ENCODE measurements at places on chromosomes 5 and 9. TPM values are rescaled to one million over a fixed set of nuclear protein-coding genes. Genes with fewer than 3 reads are reported as not detected.

NR4A3 gene
- 3.0 TPM for total RNA-seq

ADAMTSL2 gene
- total RNA-seq = 2.6 TPM

ZFP37 gene
- total RNA-seq = 2.2 TPM

NEURL1B gene
- 2.5 TPM for total RNA-seq

DND1 gene
- total RNA-seq = 1.6 TPM

CTXN3 gene
- not detected for total RNA-seq

PHF24 gene
- 0.67 TPM for total RNA-seq

P4HA2 gene
- total RNA-seq = 38.1 TPM

CCNO gene
- not detected for total RNA-seq

SH3RF2 gene
- total RNA-seq = 0.07 TPM

POC5 gene
- total RNA-seq = 14.2 TPM

SLC38A9 gene
- 28.8 TPM for total RNA-seq

GARNL3 gene
- 14.7 TPM for total RNA-seq

SMIM33 gene
- not detected for total RNA-seq

- H3K4me1 ChIP-seq = peaks cover 24% of the 10 kb centered on the region
- H3K36me3 ChIP-seq = no peaks in the 10 kb centered on the region
- no peak for DNase-seq
- H3K27me3 ChIP-seq = no peaks in the 10 kb centered on the region
- no peak overlapping the region for H3K27ac ChIP-seq
- H3K4me3 ChIP-seq = no peak overlapping the region
Observed at GRCh38 chr9:71646131-71646530, 122.2 kb downstream of the CEMIP2 start.

- DNase-seq = no peak
- H3K27ac ChIP-seq = no peak overlapping the region
- H3K27me3 ChIP-seq = no peaks in the 10 kb centered on the region
- H3K36me3 ChIP-seq = no peaks in the 10 kb centered on the region
- no peak overlapping the region for H3K4me3 ChIP-seq
Observed at GRCh38 chr5:23112237-23112636, 259.1 kb upstream of the CDH12 start.

DNA sequence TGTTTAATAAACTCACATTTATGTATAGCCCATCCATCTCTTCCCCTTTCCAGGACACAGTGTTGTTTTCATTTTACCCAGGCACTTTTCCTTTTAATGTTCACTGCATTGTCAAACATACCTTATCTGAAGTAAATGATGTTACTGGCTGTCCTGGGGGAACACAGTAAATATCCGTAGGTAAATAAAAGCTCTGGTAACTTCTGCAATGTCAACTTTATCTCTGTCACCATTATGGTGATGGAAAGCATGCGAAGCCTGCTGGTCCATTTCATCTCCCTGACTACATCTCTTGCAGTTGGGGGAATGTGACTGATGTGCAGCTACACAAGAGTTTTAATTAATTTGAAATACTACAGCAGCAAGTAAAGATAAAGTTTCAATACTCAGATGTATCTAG, 1162.1 kb upstream of the SEMA6A start:
- no peak for DNase-seq
- H3K36me3 ChIP-seq = no peaks in the 10 kb centered on the region
- H3K4me3 ChIP-seq = no peak overlapping the region
- no peak overlapping the region for H3K27ac ChIP-seq
- no peaks in the 10 kb centered on the region for H3K27me3 ChIP-seq
- no peaks in the 10 kb centered on the region for H3K4me1 ChIP-seq

- no peaks in the 10 kb centered on the region for H3K36me3 ChIP-seq
- no peak for DNase-seq
- peak overlapping the region; percentile 5 for H3K27ac ChIP-seq
Observed at GRCh38 chr5:107542428-107542827, 128.3 kb downstream of the EFNA5 start.

- H3K36me3 ChIP-seq = peaks cover 30% of the 10 kb centered on the region
- H3K27ac ChIP-seq = peak overlapping the region; percentile 92
- H3K27me3 ChIP-seq = no peaks in the 10 kb centered on the region
Observed at GRCh38 chr9:120918931-120919842, 7.4 kb downstream of the TRAF1 start.

DNA sequence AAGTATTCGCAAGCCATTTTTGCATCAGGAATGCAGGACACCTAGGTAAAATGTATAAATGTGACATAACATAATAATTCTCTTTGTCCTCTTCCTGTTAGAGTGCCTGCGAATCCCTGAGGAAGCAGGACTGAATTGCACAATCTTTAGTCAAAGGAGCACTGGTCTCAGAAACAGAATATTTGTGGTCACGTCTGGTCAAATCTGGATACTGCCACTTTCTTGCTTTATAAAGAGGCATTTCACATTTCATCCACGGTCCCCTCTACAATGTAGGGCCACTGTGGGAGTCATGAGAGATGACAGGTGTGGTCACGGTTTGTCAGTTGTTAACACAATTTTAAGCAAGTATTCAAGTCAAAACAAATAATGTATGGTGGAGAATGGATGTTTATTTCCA, 564.0 kb downstream of the IRX1 start:
- no peak for DNase-seq
- H3K27ac ChIP-seq = no peak overlapping the region
- no peaks in the 10 kb centered on the region for H3K4me1 ChIP-seq
- no peaks in the 10 kb centered on the region for H3K27me3 ChIP-seq
- no peaks in the 10 kb centered on the region for H3K36me3 ChIP-seq

DNA sequence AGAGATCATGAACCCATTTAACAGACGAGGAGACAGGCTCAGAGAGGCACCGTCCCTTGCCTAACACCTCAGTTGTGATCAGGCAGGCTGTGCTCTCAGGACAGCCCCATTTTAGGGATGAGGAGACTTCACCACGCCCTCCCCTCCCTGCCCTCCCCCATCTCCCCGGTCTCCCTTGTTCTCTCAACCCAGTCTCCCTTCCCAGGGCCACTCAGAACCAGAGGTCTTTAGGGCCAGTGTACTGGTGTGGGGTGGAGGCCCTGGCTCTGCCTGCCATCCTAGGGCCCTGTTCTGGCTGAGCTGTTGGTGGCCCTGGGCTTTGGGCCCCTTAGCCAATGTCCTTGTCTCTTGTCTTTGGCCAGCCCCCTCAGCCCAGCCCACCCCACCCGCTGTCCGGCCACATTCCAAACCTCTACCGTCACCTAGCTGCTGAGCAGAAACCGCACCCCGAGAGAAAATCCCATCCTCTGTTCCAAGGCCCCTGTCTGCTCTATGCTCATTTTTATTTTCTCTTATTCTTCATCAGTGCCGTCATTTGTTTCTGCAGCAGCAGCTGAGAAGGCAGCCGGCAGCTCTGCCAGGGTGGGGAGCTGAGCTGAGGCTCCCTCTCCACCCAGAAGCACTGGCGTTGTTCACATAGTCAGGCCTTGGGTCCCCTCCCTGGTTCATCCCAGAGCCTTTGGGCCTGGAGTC, 33.9 kb downstream of the OLFML2A start:
- no peaks in the 10 kb centered on the region for H3K27me3 ChIP-seq
- DNase-seq = no peak
- H3K27ac ChIP-seq = peak overlapping the region; percentile 51
- no peaks in the 10 kb centered on the region for H3K36me3 ChIP-seq
- peaks cover 52% of the 10 kb centered on the region for H3K4me1 ChIP-seq

DNA sequence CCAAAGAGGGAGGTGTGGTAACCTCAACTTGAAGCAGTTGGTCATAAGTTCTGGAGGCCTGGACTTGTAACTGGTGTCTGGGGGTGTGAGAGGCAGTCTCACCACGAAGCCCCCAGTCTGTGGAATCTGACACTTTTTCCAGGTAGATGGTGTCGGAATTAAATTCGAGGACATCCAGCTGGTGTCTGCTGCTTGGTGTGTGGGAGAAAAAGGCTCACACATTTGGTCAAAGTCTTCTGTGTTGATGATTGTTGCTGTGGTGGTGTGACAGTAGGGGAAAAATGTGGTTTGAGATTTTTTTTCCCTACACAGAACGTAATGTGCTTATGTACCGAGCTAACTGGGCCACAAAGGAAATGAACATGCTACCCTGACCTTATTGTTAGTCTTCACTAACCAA, 251.9 kb downstream of the MAT2B start:
- DNase-seq = no peak
- no peaks in the 10 kb centered on the region for H3K4me1 ChIP-seq
- H3K4me3 ChIP-seq = no peak overlapping the region

GRCh38 chr9:37464426-37465248, 613 bp downstream of the ZBTB5 start:
- DNase-seq = peak; percentile 96
- H3K27ac ChIP-seq = peak overlapping the region; percentile 98
- no peaks in the 10 kb centered on the region for H3K36me3 ChIP-seq

- no peak overlapping the region for H3K27ac ChIP-seq
- H3K36me3 ChIP-seq = no peaks in the 10 kb centered on the region
- no peaks in the 10 kb centered on the region for H3K4me1 ChIP-seq
- H3K4me3 ChIP-seq = no peak overlapping the region
Observed at GRCh38 chr5:38249812-38250211, 8.5 kb upstream of the EGFLAM start.

DNA sequence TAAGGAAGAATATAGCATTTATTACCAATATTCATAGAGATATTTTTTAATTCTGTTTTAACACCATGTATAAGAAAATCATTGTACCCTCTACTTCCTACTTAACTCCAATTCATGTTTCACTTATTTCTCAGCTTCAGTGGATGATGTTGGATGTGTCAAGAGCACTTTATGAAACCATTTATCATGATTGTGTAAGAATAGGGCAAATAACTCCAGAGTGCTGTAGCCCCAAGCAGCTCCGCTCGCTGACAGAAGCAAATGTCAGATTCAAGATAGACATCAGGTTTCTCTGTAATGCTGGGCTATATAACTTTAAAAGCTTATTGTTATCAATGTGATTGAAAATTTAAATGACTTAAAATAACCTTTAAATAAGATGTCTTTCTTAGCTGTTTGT, 50.4 kb downstream of the MAST4 start:
- H3K36me3 ChIP-seq = no peaks in the 10 kb centered on the region
- no peak for DNase-seq
- H3K27ac ChIP-seq = no peak overlapping the region
- no peak overlapping the region for H3K4me3 ChIP-seq
- H3K4me1 ChIP-seq = no peaks in the 10 kb centered on the region

GRCh38 chr5:78895616-78896015, 89.5 kb downstream of the ARSB start:
- no peak for DNase-seq
- no peaks in the 10 kb centered on the region for H3K27me3 ChIP-seq
- no peaks in the 10 kb centered on the region for H3K36me3 ChIP-seq
- no peak overlapping the region for H3K4me3 ChIP-seq
- no peak overlapping the region for H3K27ac ChIP-seq
- peaks cover 9% of the 10 kb centered on the region for H3K4me1 ChIP-seq

- no peak for DNase-seq
- no peak overlapping the region for H3K27ac ChIP-seq
- H3K27me3 ChIP-seq = no peaks in the 10 kb centered on the region
- no peaks in the 10 kb centered on the region for H3K4me1 ChIP-seq
Observed at GRCh38 chr5:170923910-170924620, 62.2 kb downstream of the RANBP17 start.

DNA sequence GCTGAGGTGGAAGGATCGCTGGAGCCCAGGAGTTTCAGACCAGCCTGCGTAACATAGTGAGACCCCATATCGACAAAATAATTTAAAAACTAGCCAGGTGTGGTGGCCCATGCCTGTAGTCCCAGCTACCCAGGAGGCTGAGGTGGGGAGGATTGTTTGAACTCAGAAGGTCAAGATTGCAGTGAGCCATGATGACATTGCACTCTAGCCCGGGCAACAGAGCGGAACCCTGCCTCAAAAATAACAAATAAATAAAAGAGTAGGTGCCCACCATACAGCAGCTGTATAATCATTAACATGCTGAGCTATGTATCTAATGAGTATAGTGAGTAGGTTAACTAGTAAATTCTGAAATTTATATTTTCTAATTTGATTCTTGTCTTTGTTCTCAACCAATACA, 11.0 kb upstream of the ATP6V0E1 start:
- H3K27me3 ChIP-seq = no peaks in the 10 kb centered on the region
- no peak for DNase-seq
- no peak overlapping the region for H3K27ac ChIP-seq
- peaks cover 21% of the 10 kb centered on the region for H3K36me3 ChIP-seq
- no peak overlapping the region for H3K4me3 ChIP-seq
- peaks cover 22% of the 10 kb centered on the region for H3K4me1 ChIP-seq

DNA sequence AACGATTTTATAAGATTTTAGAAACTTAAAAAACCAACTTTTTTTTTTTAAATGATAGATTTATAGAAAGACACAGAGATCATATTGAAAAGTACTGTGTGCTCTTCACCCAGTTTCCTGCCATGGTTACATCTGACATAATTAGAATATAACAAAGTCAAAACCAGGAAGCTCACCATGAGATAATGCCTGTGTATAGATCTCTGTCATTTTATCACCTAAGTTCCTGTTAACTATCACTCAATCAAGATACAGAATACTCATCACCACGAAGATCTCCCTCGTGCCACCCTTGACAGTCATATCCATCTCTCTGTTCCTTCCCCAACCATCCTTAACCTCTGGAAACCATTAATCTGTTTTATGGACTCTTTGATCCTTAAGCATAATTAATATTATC, 39.1 kb downstream of the POC5 start:
- peaks cover 18% of the 10 kb centered on the region for H3K36me3 ChIP-seq
- DNase-seq = no peak
- H3K27me3 ChIP-seq = no peaks in the 10 kb centered on the region

DNA sequence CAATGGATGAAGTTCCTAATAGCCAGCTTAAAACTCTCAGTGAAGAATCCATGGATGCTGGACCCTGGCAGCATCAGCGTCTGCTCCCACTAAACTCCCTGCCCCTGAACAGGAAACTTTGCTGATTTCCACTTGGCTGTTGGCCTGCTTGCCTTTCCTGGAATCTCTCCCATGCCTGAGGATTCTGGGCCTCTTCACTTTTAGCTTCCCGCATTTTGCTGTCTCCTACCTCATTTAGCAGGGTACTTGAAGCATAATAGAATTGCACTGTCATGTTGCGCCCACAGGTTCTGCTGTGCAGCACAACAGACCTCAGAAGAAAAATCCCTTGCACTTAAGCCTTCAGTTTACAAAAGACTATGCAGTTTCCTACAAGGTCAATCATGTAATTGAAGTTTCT, 127.6 kb downstream of the DROSHA start:
- no peaks in the 10 kb centered on the region for H3K36me3 ChIP-seq
- DNase-seq = no peak
- H3K27ac ChIP-seq = no peak overlapping the region
- no peaks in the 10 kb centered on the region for H3K27me3 ChIP-seq
- H3K4me1 ChIP-seq = no peaks in the 10 kb centered on the region

DNA sequence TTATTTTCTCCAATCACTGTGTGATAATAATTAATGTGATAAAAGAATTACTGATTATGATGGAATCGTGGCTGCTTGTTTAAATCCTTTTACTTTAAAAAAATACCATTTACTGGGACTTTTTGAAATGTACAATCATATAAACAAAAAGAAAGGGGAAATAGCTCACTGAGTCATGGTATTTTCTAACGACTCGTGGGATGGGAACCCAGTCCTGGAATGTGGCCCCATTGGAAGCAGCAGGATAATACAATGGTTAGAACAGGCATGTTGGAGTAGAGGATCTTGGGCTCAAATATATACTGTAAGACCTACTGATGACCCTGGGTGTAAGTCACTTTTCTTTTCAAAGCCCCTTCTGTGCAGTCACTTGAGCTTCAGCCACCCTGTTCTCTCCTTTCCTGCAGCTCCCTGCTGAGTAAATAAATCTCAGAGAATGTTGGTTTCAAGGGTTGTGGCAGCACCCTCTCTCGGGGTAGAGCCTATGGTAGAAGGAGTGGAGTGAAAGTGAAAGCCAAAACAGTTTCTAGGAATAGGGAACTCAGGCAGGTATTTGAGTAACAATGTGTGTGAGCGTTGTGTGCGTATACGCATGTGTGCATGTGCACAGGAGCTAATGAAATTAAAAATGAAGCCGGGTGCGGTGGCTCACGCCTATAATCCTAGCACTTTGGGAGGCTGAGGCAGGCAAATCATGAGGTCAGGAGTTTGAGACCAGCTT, 40.8 kb upstream of the LARP1 start:
- no peaks in the 10 kb centered on the region for H3K27me3 ChIP-seq
- no peak for DNase-seq
- peak overlapping the region; percentile 71 for H3K27ac ChIP-seq
- H3K4me3 ChIP-seq = peak overlapping the region; percentile 47
- no peaks in the 10 kb centered on the region for H3K36me3 ChIP-seq

All from spleen (tissue), 13 donors.